ENCODE measurements at places on chromosomes 16 and 17. TPM values are rescaled to one million over a fixed set of nuclear protein-coding genes. Genes with fewer than 3 reads are reported as not detected.

The EMP2 gene
- total RNA-seq: not detected

The HOXB8 gene
- not detected for total RNA-seq

- peaks cover 30% of the 10 kb centered on the region for H3K36me3 ChIP-seq
- peak overlapping the region; percentile 64 for H3K4me3 ChIP-seq
- no peaks in the 10 kb centered on the region for H3K27me3 ChIP-seq
- DNase-seq: no peak
- peaks cover 86% of the 10 kb centered on the region for H3K4me1 ChIP-seq
Observed at GRCh38 chr17:78747488-78747887, 34.6 kb downstream of the CYTH1 start.

DNA sequence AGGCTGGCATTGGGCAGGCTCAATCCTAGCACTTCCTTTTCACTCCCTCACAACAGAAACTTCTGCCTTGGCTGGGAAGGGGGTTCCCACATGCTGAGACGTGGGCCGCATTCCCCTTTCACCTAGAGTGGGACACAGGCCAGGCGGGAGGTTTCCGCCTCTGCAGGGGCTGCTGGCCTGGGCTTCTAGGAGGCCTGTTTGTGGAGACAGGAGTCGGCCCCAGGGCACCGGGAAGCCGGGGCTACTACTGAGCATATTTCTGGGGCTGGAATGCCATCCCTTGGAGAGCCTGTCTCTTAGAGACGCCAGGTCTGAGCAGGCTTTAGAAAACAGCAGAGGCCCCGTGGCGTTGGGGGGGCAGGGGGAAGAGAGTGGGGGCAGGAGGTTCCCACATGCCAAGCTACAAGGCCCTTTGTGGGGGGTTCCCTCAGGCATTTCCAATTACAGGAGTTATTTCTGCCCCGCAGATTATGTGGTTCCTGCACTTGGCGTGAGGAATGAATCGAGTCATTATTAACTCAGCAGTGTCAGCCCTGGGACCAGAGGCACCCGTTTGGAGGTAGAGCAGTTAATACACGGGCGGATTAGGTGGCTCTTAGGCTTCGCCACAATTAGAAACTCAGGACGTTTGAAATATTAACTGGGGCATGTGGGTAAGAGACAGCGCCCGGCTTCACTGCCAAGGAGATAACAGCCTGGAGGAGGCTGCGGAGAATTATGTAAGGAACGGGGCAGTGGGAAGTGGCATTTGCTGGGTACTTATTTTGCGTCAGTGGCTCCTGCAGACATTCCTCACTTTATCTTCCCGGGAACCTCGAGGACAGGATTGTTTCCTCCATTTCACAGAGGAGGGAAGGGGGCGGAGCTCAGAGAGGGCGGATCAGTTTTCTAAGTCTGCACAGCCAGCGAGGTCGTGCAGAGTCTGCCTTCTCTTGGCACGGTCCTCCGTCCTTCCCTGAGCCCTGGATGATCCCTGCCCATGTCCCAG lies 162.5 kb downstream of the MAF start:
- H3K4me1 ChIP-seq: no peaks in the 10 kb centered on the region
- H3K27me3 ChIP-seq: peaks cover 4% of the 10 kb centered on the region
- no peak overlapping the region for H3K27ac ChIP-seq
- H3K36me3 ChIP-seq: no peaks in the 10 kb centered on the region
- no peak for DNase-seq

GRCh38 chr16:4176906-4177417 lies 60.7 kb upstream of the ADCY9 start:
- H3K27ac ChIP-seq: no peak overlapping the region
- H3K27me3 ChIP-seq: peaks cover 5% of the 10 kb centered on the region
- peaks cover 5% of the 10 kb centered on the region for H3K4me1 ChIP-seq
- H3K36me3 ChIP-seq: no peaks in the 10 kb centered on the region
- H3K4me3 ChIP-seq: no peak overlapping the region
